SJCRH30 (cell line): ENCODE measurements at places on chromosomes 7 and 10. TPM values are rescaled to one million over a fixed set of nuclear protein-coding genes. Genes with fewer than 3 reads are reported as not detected.

DNA sequence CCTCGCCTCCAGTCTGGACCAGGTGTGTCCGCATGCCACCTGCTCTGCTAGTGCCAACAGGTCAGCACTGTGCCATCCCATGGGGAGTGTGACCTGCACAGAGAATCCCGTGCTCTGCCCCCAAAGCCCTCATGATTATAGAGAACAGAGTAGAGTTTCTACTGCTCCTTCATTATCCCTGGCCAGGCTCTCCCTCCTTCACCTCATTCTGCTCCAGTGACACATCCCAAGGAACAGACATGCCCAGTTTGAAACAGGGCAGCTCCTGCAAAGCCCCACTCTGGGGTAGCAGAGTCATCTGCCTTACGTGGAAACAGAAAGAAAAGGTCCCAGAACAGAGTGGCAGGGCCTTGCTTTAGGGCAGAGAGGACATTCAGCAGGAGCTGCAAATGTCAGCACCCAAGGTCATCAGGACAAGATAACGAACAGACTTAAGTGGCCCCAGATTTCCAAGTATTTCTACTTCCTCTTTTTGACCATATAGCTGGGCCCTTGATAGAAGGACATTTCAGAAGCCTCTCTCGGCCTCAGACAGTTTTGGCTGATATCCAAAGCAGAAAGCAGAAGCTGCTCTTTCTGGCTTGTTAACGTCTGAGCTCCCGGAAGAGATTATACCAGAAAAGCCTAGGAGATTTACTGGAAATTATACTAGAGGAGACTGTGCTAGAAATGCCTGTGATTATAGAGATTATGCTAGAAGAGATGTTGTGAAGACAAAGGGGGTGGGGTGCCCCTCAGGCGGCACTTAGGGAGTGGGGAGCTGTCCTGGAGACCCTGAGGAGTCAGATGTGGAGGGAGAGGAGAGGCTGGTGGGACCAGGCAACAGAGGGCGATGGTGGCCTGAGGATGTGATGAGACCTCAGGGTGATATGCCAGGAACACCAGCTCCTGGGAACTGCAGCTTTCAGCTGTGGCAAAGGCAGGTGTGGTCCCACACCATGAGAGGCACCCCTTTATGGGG lies 12.6 kb downstream of the TMEM176B start:
- peak; percentile 39 for DNase-seq

UTF1 gene
- total RNA-seq, result not detected in 2 replicates

- peak; percentile 75 for DNase-seq
Measured at GRCh38 chr10:79196470-79197461, 128.0 kb downstream of the ZMIZ1 start.

VSIR gene
- 2.6 and 3.4 TPM in 2 replicates for total RNA-seq

DNA sequence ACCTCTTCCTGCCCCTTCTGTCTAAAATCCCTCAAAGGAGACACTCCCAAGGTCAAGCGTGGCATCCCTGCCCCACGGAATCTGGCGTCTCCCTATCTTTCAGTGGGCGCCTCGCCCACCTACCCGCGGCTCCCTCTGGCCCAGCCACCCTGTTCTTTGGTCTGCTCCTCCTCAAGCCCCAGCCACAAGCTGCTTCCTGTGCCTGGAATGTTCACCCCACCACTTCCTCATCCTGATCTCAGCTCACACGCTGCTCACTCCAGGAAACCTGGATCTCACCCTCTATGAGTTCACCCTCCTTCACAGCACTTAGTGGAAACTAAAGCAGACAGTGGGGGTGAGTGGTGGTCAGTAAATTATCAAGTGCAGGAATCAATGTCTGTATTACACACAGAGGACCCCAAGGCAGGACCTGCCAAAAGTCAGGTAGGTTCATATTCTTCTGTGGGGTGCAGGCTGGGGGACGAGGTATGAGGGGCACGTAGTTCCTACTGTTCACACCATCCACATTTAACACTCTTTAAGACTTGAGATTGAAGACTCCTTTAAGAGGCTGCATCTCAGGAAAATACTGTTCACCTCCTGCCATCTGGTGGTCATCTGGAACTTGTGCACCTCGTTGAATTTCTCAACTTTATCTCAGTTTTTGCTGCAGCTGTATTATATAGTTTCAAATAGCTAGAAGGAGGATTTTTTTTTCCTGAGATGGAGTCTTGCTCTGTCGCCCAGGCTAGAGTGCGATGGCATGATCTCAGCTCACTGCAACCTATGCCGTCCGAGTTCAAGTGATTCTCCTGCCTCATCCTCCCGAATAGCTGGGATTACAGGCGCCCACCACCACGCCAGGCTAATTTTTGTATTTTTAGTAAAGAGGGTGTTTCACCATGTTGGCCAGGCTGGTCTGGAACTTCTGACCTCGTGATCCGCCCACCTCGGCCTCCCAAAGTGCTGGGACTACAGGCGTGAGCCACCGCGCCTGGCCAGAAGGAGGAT lies 166.6 kb downstream of the ARHGAP21 start:
- peak; percentile 87 for DNase-seq

PDK4 gene
- total RNA-seq, result 1.4 and 1.5 TPM in 2 replicates

CYP2C9 gene
- not detected in 2 replicates for total RNA-seq

DNA sequence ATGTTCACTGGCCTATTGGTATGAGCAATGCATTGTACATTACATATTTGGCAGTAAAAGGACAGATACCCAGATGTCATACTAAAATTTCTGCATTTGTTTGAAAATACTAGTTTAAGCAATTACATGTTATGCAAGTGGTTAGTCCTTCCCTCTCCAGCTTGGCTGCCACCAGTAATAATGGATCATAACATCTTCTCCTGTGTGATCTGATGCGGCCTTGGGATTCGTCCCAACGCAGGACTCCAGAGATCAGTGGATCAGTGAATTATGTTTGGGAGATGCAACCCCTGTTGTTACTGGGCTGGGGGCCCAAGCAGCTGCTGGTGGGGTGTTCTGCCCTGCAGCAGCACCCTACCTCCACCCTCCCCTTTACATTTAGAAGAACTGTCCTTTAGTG lies 11.2 kb upstream of the PDK4 start:
- DNase-seq, result no peak

GRCh38 chr10:133458021-133458709 lies 4.4 kb downstream of the SCART1 start:
- no peak for DNase-seq

LMTK2 gene
- 15.9 and 16.1 TPM in 2 replicates for total RNA-seq

ANKRD1 gene
- 2.6 and 3.7 TPM in 2 replicates for total RNA-seq
